ENCODE measurements at places on chromosomes 1 and 21. TPM values are rescaled to one million over a fixed set of nuclear protein-coding genes. Genes with fewer than 3 reads are reported as not detected.
A peak's percentile ranks its signal among the peaks of the same experiment; 100 is the strongest.

- no peaks in the 10 kb centered on the region for H3K4me1 ChIP-seq
- H3K27ac ChIP-seq: no peak overlapping the region
- no peaks in the 10 kb centered on the region for H3K27me3 ChIP-seq
- H3K36me3 ChIP-seq: no peaks in the 10 kb centered on the region
- no peak overlapping the region for H3K4me3 ChIP-seq
Observed at GRCh38 chr1:17878837-17879236, 123.7 kb downstream of the ACTL8 start.

GRCh38 chr1:9746651-9747050 lies 77.1 kb downstream of the CLSTN1 start:
- no peaks in the 10 kb centered on the region for H3K27me3 ChIP-seq
- no peaks in the 10 kb centered on the region for H3K36me3 ChIP-seq
- no peak overlapping the region for H3K27ac ChIP-seq
- H3K4me3 ChIP-seq: no peak overlapping the region
- H3K4me1 ChIP-seq: no peaks in the 10 kb centered on the region

GRCh38 chr1:233379869-233380438 lies 52.4 kb downstream of the MAP3K21 start:
- no peak for DNase-seq
- H3K27ac ChIP-seq: no peak overlapping the region
- H3K36me3 ChIP-seq: peaks cover 2% of the 10 kb centered on the region
- no peaks in the 10 kb centered on the region for H3K27me3 ChIP-seq
- no peak overlapping the region for H3K4me3 ChIP-seq

DNA sequence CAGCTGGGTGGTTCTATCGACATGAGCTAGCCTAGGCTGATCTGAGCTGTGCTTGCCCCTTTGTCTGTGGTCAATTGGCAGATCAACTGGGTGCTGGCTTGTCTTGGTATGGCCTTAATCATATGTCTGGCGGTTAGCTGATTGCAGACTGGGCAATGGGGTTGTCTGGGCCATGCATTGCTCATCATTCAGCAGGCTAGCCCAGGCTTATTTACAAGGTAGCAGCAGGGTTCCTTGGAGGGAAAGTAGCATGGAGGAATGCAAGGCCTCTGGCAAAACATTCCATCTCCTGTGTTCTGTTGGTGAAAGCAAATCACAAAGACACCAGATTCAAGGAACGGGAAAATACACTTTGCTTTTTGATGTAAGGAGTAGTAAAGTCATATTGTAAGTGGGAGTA lies 84.0 kb upstream of the IVNS1ABP start:
- H3K27ac ChIP-seq: no peak overlapping the region
- DNase-seq: no peak
- no peak overlapping the region for H3K4me3 ChIP-seq
- H3K4me1 ChIP-seq: peaks cover 6% of the 10 kb centered on the region
- H3K27me3 ChIP-seq: no peaks in the 10 kb centered on the region

DNA sequence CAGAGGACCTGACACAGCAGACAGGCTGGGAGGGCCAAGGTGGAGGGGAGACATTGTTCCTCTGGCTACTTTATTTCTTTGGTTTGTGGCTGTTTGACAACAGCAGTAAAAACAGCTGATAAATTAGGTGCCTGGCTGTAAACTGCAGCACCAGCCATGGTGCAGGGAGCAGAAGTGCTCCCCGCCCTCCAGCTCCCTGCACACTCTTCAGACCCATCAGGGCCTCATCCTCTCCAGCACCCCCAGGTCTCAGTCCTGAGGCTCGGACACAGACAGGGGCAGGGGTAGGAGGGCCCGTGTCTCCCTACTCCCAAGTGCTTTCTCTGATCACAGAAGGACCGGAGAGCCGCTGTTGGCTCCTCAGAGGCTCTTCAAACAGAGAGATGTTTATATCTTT lies 17.7 kb upstream of the LRRN2 start:
- H3K4me3 ChIP-seq: no peak overlapping the region
- H3K4me1 ChIP-seq: no peaks in the 10 kb centered on the region
- DNase-seq: no peak
- H3K27me3 ChIP-seq: no peaks in the 10 kb centered on the region
- H3K27ac ChIP-seq: no peak overlapping the region

GRCh38 chr1:16204634-16205333 lies 7.7 kb downstream of the ARHGEF19 start:
- 0 out of 2 replicates have a peak, but pooled peaks cover 1% of the 10 kb centered on the region for H3K36me3 ChIP-seq
- peaks cover 4% of the 10 kb centered on the region for H3K4me1 ChIP-seq
- no peaks in the 10 kb centered on the region for H3K27me3 ChIP-seq

GRCh38 chr1:58539553-58539952 lies 7.0 kb downstream of the OMA1 start:
- H3K4me1 ChIP-seq: no peaks in the 10 kb centered on the region
- H3K27ac ChIP-seq: no peak overlapping the region
- no peaks in the 10 kb centered on the region for H3K36me3 ChIP-seq
- H3K4me3 ChIP-seq: no peak overlapping the region

DNA sequence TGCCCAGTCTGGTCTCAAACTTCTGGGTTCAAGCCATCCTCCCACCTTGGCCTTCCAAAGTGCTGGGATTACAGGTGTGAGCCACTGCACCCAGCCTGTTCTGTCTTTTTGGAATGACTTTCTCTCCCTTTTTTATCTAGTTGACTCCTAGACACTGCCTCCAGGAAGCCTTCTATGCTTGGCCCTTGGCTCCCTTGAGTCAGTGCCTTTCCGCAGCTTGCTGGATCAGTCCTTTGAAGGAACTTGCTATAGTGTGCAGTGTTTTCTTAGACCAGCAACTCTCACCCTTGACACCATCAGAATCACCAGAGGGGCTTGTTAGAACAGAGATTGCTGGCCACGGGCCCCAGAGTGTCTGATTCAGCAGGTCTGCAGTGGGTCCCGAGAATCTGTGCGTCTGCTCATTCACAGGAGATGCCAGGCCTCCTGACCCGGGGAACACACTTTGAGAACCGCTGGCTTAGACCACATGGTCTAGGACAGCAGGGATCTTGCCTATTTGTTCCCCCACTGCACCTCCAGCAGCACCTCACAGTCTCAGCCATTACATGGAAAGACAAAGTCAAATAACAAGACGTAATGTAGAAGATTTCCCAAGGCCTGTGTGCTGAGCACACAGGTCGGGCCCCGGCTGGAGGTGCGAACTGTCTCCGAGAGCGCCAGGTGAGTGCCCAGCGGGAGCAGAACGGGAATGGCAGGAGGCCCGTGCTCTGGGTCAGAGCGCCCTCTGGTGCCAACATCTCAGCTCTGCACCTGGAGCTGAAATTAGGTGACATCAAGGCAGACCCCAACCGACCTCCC lies 27.4 kb upstream of the CTPS1 start:
- no peak overlapping the region for H3K4me3 ChIP-seq
- no peak overlapping the region for H3K27ac ChIP-seq
- peaks cover 7% of the 10 kb centered on the region for H3K4me1 ChIP-seq
- H3K36me3 ChIP-seq: no peaks in the 10 kb centered on the region

The MMEL1 gene
- not detected for total RNA-seq

DNA sequence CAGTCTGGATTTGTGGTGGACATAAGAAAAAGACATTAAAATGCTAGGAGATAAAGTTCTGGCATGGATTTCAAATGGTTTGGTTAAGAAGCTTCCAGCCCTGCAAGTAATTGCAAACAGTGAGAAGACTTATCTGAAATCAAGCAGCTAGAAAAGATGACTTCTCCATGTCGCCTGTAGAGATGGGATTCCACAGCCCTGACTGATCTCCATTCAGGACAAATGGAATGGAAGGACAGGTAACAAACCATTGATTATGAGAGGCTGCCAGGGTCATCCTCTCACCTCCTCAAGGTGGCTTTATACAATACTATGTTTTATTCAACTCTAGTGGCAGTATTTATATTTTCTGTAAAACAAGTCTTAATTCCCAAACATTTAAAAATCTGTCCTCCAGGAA lies 237.9 kb downstream of the HLX start:
- H3K27me3 ChIP-seq: no peaks in the 10 kb centered on the region
- H3K36me3 ChIP-seq: no peaks in the 10 kb centered on the region
- no peak overlapping the region for H3K4me3 ChIP-seq

The CFHR5 gene
- total RNA-seq: not detected

The PRR9 gene
- total RNA-seq: not detected

The ASB17 gene
- total RNA-seq: not detected

DNA sequence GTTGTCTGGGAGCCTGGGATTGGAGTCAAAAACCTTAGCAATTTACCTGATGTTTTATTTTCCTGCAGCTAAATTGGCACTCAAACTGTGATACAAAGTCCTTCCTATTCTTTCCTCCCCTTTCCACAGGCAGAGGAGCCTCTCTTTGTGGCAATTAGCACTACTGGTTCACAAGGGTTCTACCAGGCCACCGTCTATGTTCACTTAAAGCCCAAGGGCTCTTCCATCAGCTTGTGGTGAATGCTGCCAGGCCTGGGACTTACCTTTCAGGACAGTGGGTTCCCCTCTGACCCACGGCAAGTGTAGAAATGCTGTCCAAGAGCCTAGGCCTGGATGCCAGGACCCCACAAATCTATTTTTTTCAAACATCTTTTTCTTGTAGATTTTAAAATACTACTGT lies 251.9 kb upstream of the B3GALT2 start:
- H3K27me3 ChIP-seq: no peaks in the 10 kb centered on the region
- no peak for DNase-seq
- no peaks in the 10 kb centered on the region for H3K4me1 ChIP-seq
- no peak overlapping the region for H3K27ac ChIP-seq
- no peak overlapping the region for H3K4me3 ChIP-seq

The RAB42 gene
- total RNA-seq: 2.9 TPM

The EFNA1 gene
- total RNA-seq: 42.5 TPM

GRCh38 chr1:228830954-228831481 lies 95.7 kb downstream of the RHOU start:
- no peak for DNase-seq
- H3K36me3 ChIP-seq: no peaks in the 10 kb centered on the region
- H3K4me3 ChIP-seq: no peak overlapping the region
- H3K4me1 ChIP-seq: peaks cover 34% of the 10 kb centered on the region

- H3K36me3 ChIP-seq: no peaks in the 10 kb centered on the region
- H3K27me3 ChIP-seq: no peaks in the 10 kb centered on the region
- DNase-seq: peak; percentile 57
- no peak overlapping the region for H3K27ac ChIP-seq
Observed at GRCh38 chr21:16194095-16194787, 464.5 kb downstream of the USP25 start.

- H3K36me3 ChIP-seq: no peaks in the 10 kb centered on the region
- H3K27me3 ChIP-seq: no peaks in the 10 kb centered on the region
- H3K4me1 ChIP-seq: no peaks in the 10 kb centered on the region
- peak overlapping the region; percentile 100 for H3K27ac ChIP-seq
- no peak for DNase-seq
Observed at GRCh38 chr1:46131712-46132528, 509 bp downstream of the PIK3R3 start.

- H3K27ac ChIP-seq: no peak overlapping the region
- H3K4me3 ChIP-seq: no peak overlapping the region
- H3K4me1 ChIP-seq: no peaks in the 10 kb centered on the region
- no peak for DNase-seq
- no peaks in the 10 kb centered on the region for H3K36me3 ChIP-seq
Observed at GRCh38 chr1:83787246-83787998, 211.5 kb downstream of the TTLL7 start.
